RWPE1 (cell line): ENCODE measurements at places on chromosomes 13 and 19.

DNA sequence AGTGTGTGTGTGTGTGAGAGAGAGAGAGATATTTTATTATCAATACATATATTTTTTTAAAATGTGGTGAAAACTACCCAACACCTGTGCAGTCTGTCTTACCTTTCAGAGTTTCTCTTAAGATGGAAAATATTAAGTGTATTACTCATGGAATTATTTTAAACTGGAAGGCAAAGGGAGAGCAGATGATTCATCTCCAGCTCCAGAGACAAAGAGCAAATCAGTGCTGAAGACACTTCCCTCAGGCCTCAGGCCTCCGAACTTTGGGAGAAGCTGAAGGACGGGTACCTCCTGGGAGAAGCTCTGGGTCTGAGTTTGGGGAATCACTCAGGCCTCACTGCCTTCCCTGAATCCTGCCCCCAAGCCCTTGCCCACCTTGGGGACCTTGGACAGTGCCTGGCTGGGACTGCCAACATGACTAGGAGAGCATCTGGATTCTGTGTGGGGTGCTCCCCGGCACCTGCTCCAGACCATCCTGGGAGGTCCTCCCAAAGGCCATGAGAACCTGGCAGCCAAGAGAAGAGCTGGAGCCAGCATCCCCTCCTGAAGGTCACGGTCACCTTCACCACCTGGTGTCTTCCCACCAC, 170.4 kb upstream of the UBL3 start:
- peak; percentile 37 for DNase-seq

- DNase-seq: no peak
Observed at GRCh38 chr19:2240881-2241760, 4.5 kb downstream of the SF3A2 start.

DNA sequence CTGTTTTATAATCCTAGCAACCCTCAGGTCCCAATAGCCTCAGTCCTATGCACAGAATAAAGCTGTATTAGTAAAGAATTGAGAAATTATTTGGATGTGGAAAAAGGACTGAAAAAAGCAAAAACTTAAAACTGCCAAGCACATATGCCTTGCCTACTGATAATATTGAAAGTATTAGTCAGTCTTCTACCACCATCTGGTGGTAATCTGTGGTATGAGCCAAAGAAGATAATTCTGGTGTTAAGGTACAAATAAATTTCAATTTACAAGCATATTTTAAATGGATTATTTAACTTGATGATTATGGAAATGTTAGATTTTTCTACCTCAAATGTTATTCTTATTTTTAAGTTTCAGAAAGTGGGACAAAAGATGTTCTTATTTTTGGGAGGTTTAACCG, 460.3 kb upstream of the KLHL1 start:
- DNase-seq: peak; percentile 25

- no peak for DNase-seq
Observed at GRCh38 chr13:99311748-99312492, 4.7 kb upstream of the GPR183 start.

DNA sequence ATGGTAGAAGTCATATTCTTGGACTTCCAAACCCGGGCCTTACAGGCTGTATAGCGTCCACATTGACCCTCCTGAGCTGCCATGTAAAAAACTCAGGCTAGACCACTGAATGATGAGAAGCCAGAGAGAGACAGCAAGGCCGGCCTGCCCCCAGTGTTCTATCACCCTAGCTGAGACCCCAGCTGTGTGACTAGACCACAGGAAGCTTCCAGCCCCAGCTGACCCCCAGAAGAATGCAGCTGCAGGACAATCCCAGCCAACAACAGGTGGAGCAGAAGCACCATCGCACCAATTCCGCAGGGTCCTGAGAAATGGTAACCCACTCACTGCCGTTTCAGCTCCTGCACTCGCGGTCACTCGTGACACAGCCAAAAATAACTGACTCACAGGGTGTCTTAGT, 2.9 kb upstream of the ATP11A start:
- no peak for DNase-seq

- DNase-seq: peak; percentile 6
Observed at GRCh38 chr13:74287724-74288169, 153.5 kb upstream of the KLF12 start.

GRCh38 chr19:37565370-37565669, 29.3 kb downstream of the ZNF571 start:
- no peak for DNase-seq

- DNase-seq: no peak
Observed at GRCh38 chr13:59261928-59262488, 901.7 kb downstream of the DIAPH3 start.

DNA sequence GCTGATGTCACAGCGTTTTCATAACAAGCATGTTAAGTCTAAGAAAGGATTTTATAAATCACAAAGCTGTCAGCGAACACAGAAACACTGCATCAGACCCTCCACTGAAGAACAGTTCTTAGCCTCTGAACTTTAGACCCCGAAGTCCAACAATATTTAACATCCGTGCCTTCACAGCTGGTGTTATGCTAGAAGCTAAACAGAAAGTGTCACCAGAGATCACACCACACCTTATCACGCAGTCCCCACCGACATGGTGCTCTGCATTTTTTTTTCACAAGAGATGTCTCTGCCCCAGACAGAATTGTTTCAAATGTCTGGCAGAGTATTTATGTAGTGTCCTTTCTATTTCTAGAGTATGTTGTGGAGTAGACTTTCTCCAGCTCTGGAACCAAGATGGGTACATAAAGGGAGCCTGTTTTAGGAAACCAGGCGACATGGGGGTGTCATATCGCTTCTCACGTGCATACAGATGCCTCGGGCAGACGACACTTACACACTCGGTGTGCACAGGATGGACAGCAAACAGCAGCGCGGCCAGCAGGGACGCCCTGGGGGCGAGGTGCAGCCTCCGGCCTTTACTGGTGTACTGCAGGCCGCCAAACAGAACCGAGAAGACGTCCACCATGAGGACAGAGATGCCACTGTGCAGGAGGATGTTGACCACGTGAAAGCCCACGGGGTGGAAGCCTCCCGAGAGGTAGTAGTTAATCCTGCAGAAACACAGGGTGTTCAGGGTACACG, 12.0 kb downstream of the TMTC4 start:
- no peak for DNase-seq

DNA sequence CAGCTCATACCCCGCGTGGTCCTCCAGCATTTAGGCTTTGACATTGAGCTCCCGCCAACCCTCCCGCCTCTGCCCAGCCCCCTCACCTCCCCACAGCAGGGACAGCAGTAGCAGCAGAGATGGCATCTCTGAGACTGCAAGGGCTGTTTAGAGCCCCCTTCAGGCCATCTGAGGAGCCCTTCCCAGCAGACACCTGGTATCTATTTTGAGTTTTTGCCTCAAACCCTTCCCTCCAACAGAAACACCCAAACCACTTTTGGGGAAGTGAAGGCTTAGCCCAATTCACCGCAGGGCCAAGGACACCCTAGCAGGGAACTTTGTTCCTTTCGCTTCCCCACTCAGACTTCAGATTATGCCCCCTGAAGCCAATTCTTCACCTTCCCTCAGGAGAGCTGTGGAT, 6.3 kb upstream of the ZNF175 start:
- DNase-seq: no peak

- no peak for DNase-seq
Observed at GRCh38 chr19:51009061-51009891, 7.9 kb upstream of the KLK8 start.

DNA sequence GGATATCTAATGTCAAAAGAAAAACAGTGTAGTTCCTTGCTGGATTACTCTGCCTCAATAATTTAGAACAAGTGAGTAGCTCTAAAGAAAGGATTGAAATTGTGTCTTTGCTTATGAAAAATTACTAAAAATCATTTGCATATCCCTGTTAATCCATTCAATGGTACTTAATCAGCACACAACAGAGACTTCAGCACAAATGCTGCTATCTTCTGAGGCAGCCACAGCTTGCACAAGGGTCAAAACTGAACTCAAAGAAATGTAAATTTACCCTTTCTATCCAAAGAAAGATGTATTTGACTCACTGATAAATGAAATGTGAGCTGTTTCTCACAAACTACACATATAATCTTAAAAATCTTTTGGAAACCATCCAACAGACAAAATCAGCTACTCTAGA, 116.2 kb downstream of the LHFPL6 start:
- no peak for DNase-seq

DNA sequence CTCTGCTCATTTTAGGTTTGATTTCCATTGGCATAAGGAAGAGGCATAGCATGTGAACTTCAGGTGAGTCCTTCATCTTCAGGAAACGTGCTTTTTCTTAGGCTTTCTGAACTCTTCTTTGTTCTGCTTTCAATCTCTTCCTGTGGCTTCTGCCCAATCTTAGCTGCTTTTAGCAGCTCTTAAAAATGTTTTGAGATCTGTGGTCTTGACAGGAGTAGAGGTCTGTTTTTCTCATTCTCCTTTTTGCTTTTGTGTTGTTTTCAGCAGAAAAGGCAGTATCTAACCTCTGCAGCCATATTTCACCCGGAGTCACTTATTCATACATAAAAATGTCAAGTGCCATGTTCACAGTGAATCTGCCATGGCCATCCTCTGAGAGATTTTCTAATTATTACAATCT, 120.3 kb downstream of the LIG4 start:
- no peak for DNase-seq

DNA sequence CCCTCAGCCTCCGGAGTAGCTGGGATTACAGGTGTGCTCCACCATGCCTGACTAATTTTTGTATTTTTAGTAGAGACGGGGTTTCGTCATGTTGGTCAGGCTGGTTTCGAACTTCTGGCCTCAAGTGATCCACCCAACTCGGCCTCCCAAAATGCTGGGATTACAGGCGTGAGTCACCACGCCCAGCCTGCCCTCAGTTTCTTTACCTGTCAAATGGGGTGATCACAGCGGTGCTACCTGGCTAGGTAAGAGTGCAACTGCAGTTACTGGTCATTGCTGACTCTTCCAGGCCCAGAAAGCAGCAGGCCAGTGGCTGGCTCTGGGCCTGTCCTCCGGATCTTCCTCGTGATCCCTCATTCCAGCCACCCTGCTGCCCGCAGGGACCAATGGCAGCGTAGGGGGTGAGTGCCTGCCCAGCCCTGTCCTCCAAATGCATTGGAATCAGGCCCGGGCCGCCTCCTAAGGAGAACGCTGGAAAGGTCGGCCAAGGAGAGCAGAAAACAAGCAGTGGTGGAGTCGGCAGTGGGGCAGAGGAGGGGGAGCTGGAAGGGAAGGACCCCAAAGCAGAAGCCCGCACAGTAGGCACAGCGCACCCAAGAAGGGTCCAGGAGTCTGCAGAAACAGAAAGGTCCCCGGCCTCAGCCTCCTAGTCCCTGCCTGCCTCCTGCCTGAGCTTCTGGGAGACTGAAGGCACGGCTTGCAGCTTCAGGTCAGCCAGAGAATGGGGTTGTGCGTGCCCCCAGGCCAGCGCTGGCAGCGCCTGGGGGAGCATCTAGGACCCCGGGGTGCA, 1.8 kb upstream of the SLC27A1 start:
- DNase-seq: no peak

GRCh38 chr13:68897331-68897928, 1210.2 kb upstream of the ATXN8OS start:
- no peak for DNase-seq

DNA sequence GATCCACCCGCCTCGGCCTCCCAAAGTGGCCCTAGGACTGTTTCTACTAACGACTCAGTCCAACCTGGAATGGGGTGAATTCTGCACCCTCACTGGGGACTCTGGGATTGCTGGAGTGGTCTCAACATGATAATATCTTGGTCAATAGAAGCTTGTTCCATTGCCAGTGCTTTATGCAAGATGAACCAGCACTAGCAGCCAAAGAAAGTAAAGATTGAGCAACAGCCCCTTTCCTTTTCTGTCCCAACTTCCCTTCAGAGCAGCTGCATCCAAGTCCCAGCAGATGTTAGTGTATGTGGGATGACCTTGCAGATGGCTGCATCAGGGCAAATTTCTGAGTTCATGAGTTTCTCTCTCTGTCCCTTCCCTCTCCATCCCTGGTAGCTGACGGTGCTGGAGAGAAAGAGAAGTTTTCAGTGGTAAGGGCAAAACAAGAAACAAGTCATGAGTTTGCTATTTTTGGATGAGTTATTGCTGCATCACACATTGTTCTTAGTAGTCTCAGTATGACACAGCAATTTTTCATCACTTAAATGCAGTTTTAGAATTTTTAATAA, 183.6 kb upstream of the EDNRB start:
- DNase-seq: no peak

GRCh38 chr19:10884274-10884673, 12.9 kb downstream of the CARM1 start:
- DNase-seq: no peak

DNA sequence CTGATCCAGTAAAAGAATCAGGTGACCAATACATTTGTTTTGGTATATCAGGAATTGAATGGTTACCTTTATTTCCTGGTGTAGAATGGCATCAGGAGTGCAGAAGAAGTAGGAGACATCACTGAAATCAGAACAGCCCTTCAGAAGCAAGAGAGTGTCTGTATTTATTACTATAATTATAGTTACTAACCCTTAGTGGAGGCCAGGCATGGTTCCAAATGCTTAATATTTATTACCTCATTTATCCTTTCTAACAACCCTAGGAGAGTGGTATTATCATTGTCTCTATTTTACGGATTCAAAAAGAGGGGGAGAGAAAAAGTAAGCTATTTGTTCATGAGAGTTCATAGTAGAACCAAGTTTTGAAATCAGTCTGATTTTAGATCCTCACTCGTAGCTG, 1292.9 kb downstream of the PCDH9 start:
- DNase-seq: no peak

DNA sequence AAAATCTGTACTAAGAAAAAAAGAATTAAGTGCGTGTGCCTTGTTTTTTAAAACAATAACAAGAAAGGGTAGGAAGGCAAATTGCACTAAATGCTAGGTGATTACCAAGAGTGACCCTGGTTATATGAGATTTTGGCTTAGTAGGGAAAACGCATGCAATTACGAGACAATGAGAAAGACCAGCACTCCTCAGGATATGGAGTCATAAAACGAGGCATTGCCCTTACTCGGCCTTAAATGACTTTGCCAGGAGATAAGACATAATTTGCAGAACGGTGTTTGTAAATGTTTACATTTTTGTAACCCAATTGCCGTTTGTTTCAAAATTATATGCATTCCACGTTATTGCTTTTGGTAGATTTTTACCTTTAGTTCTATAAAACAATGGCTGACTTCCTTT, 179.8 kb downstream of the RBM26 start:
- DNase-seq: no peak

- peak; percentile 38 for DNase-seq
Observed at GRCh38 chr19:17205237-17206140, 9.7 kb upstream of the USE1 start.

DNA sequence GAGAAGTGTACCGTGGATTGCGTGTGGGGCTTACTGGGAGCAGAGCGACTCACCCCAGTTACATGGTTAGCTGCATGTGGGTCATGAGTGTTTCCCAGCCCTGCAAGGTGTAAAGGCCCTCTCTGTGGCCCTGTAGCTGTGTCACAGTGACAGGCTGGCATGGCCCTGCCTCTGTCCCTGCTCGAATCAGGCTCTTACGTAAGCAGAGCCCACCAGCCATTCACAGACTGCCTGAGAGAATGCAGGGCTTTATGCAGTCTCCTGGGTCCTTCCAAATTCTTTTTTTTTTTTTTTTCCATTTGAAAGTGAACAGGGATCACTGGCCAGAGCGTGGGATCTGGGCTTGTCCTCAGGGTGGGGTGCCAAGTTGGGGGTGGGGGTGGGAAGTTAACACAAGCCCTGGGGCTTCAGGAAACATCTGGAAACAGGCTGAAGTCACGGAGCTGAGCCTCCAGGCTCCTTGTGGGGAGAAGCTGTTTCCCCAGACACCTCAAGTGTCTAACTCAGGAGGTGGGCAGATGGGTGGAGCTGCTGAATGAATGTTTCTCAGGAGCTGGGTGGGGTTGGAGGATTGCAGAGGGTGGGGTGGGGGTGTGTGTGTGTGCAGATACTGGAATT, 13.4 kb downstream of the TECR start:
- peak; percentile 81 for DNase-seq

- DNase-seq: no peak
Observed at GRCh38 chr19:43546581-43546980, 13.6 kb downstream of the ZNF575 start.

- no peak for DNase-seq
Observed at GRCh38 chr19:3976495-3977241, 5.8 kb upstream of the DAPK3 start.
